ENCODE measurements at places on chromosomes 1 and 21.

GRCh38 chr1:177065430-177065829 is 99.1 kb downstream of the ASTN1 start:
- DNase-seq: no peak

DNA sequence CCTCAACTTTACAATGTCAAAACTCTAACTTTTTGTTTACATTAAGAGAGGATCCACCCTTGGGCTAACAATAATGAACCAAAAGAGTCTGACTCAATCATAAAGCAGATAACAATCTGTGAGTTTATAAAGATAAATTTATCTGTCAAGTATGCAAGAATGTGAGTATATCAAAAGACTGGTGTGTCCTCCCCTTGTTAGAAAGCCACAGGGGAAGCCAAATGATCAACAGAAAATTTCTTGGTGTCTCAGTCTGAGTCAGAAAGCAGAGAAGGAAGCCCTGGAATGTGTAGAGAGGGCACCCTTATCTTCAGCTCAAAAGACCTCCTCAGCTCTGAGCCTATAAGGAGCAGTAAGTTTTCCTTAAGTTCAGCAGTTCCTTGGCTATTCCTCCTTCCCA is 13.9 kb upstream of the PDIK1L start:
- no peak for DNase-seq

DNA sequence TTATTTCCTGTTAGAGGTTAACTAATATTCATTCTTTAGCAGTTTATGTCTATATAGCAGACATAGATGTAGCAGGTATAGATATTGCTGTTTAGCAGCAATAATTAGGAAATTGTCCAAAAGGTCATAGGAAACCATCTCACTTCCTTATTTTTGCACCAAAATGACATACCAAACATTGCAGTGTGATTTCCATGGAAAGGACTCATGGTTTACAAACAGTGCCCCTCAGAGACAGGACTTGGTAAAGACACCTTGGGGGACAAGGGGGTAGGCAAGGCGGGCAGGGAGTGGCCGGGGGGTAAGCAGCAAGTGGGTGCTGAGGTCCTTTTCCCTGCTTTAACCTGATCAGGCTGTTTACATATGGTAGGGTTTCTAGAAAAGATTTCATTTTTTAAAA is 30.5 kb downstream of the BATF3 start:
- DNase-seq: peak; percentile 44

- DNase-seq: no peak
These were observed 4.8 kb downstream of the DEDD start for GRCh38 chr1:161127649-161128048.

DNA sequence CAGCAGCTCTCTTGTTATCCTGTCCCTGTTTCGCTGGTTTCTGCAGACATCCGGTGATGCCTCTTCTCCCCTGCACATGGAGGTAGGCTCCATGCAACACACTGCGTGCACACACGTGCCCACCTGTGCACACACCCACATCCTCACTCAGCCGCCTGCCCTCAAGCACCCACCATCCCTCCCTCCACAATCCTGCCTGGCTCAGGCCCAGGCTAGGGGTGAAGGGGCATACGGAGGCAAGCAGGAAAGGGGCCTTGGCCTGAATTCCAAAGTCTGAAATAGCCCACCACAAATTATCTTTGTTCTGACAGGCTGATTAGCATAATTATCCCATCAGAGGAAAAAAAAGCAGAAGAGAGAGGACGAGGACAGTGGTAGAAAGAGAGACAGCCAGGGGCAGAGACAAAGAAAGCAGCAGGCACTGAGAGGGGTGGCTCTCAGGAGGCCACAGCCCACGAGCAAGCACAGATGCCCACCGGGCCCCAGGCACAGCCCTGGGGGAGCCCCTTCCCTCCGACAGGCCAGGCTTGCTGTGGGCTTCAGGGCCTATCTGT is 73.2 kb downstream of the GRIK3 start:
- no peak for DNase-seq

- DNase-seq: no peak
These were observed 155.1 kb upstream of the CAMK1G start for GRCh38 chr1:209428241-209428921.

DNA sequence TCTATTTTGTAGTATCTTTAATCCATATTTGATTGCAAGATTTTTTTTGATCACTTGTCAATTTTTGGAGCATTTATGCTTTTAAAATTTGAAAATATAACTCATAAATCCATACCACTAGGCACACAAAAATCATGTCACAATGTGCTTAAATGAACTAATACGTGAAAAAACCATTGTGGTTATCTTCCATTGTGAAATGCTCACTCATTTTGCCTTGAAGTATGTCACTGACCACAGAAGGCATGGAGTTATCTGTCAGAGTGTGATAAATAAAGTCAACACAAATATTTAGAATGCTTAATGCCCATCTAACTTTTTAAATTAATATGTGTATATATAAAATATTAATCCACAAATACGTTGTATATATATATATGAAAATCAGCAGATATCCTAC is 347.2 kb downstream of the PTPRC start:
- no peak for DNase-seq

GRCh38 chr1:29674627-29675326 is 438.5 kb downstream of the PTPRU start:
- DNase-seq: no peak

DNA sequence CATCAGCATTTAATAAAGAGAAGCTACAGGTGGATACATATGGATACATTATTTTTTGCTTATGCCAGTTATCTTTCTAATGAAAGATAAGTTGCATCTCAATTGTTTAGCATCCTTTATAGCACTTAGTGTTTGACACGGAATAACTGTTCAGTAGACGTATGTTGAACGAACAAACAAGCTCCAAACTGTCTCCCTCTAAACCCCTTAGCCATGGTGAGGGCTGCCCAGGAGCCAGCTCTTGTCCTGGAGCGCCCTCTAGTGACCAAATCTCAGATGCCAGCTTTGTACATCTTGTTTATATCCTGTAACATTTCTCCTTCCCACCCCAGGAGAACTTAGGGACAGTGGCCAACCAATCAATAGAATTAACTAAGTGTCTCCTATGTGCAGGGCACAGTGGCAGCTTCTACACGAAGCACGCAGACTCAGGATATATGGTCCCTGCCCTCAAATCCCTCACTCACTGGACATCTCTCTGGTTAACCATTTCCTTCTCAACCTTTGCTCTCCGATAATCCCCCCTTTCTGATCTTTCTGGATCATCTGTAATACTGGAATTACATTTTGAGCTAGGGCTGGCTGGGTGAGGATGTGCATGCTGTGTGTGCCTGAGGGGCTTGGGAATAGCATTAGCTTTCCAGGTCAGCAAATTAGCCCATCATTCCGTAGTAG is 22.9 kb downstream of the KCNA10 start:
- DNase-seq: peak; percentile 27

DNA sequence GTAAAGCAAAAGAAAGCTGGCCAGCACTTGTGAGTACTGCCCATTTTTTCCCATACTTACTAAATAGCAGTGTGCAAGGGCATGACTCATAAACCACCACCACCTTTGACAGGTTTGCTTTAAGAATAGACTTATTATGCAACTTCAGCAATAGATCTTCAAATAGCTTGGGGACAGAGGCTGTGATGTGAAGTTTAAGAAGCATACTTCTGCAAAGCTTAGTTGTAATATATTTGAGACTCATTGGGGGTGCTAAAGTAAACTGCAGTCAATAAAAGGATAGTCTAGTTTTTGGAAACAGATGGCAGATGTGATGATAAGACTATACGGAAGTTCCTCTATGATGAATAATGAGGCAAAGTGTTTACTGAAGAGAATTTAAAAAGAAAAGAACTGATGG is 210.0 kb downstream of the PLA2G4A start:
- peak; percentile 38 for DNase-seq

GRCh38 chr21:42665026-42665425 is 11.6 kb downstream of the PDE9A start:
- no peak for DNase-seq

GRCh38 chr1:16206547-16207317 is 5.7 kb downstream of the ARHGEF19 start:
- peak; percentile 81 for DNase-seq

GRCh38 chr1:225250432-225250831 is 177.4 kb downstream of the LBR start:
- peak; percentile 80 for DNase-seq

DNA sequence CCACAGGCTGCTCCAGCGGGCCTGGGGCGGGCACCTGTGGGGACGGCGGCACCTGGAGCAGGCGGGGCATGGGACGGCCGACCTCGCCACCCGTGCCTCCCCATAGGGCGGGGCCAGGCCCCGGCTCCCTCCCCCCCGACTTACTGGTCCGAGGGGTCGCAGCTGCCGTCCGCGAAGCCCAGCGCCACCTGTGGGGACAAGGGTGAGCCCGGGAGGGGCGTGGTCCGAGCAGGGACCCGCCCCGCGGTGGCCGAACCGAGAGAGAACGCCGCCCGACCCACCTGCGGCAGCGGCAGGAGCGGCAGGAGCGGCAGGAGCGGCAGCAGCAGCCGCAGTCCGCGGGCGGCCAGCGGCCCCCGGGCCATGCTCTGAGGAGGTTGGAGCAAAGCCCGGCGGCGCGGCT is at the start of gene TMEM52:
Gene TMEM52, minus strand, starts transcription at position 379 of the 403 bp plus-strand sequence. Its CDS starts 14 bp downstream, at position 365.
- no peak for DNase-seq

DNA sequence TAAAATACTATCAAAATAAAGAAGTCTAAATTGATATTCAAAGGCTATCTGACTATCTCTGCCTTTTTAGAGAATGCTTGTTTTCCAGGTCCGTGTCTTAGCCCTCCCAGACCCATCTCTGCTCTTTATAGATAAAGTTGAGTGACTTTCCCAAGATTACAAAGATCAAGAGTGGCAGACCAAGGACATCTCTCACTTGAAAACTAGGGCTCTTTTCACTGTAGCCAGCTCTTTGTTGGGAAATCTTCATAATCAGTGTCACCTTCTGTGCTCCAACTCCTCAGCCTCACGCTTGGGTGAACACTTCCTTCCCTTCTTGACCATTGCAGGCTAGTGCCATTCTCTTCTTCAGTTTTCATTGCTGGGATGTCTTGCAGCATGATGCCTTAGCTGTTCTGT is 211.1 kb downstream of the PBX1 start:
- no peak for DNase-seq

- no peak for DNase-seq
These were observed 93.7 kb downstream of the MIS18A start for GRCh38 chr21:32185103-32185502.

GRCh38 chr1:232317350-232317749 is 312.6 kb downstream of the SIPA1L2 start:
- no peak for DNase-seq

DNA sequence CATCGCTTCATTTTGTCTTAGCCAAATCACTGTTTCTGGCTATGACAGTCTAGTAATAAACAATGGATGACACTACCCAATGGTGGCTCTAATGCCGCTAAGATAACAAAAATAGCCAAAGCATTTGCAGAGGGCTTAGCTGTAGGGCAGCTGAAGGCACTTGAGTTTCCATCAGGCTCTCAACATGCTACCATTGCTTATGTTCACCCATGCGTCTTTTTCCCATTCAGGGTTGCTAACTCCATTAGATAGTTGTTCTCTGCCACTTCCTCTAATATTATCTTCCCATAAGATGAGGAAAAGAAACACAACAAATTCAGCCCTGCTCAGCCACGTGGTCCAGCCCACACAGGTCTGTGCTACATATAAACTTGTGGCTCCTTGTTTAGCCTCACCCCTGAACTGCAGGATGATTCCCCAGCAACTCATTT is 159.6 kb downstream of the TOMM20 start:
- DNase-seq: no peak

DNA sequence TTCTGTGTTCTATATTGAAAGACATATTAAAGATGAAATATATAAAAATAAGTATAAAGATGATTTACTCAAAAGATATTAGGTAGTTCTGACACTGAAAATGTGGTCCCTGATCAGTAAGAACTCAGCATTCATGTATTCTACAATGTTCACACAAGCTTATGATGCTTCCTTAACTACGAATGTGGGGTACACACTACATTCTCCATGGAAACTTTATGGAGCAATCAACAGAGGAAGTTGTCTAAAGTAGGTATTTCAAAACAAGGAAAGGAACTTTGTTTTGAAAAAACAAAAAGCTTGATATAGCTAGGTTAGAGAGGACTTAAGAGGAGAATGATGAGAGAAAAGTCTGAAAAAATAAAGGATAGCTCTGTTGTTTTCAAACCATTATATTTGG is 119.7 kb upstream of the RGS18 start:
- no peak for DNase-seq

DNA sequence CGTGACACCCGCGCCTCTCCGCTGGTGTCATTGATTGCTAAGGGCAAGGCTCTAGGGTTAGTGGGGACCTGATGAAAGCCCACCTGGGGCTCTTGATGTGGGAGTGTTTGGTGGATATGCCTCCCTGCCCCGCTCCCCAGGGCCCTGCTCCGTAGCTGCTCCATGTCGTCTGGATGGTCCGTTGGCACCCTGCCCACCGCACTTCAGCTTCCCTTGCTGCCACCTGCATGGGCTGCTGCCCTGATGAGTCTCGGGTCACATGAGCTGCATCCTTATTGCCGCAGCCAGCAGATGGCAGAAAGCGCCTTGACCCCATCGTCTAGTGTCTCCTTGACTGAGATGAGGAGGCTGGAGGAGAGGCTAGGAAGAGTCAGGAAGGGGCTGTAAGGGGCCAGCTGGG is 439.4 kb downstream of the CAMTA1 start:
- DNase-seq: no peak

DNA sequence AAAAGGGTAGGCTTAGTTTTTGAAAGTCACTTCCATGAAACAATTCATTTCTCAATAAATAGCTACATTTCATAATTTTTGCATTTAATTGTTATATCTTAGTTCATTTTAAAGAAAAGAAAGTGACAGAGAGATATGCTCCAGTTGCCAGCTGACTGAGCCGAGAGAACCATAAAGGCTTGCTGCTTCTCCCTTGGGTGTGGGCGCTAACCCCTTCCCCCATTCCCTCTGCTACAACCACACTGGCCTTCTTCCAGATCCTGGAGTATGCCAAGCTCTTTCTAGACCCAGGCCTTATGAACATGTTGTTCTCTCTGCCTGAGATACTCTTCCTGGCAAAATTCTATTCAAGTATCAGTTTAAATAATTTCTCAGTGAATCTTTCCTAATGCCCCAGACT is 12.3 kb downstream of the SORT1 start:
- no peak for DNase-seq

GRCh38 chr1:107626073-107626796 is 338.7 kb downstream of the VAV3 start:
- no peak for DNase-seq

GRCh38 chr1:195608883-195609282 is 999.4 kb downstream of the KCNT2 start:
- no peak for DNase-seq

DNA sequence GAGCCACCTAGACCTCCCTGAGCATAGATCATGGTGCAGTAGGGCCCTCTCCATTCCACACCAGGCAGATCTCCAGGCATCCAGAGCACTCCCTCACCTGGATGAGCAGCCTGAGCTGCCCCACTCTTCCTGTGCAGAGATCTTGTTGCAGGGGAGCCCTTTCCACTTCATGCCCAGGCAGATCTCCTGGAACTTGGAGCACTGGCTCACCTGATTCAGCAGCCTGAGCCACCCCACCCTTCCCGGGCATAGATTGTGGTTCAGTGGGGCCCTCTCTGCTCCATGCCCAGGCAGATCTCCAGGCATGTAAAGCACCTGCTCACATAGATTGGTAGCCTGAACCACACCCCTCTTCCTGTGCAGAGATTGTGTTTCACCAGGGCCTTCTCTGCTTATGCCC is 78.0 kb downstream of the SEC16B start:
- no peak for DNase-seq

All from SIG-M5 (cell line).